ENCODE measurements at places on chromosomes 12 and 14. TPM values are rescaled to one million over a fixed set of nuclear protein-coding genes. Genes with fewer than 3 reads are reported as not detected.

Gene TMEM63C
- 0.65 TPM for total RNA-seq

Gene ALX1
- not detected for total RNA-seq

Gene ACSS3
- total RNA-seq: 0.04 TPM

Gene BEST3
- 0.03 TPM for total RNA-seq

Gene TSPAN31
- 25.0 TPM for total RNA-seq

DNA sequence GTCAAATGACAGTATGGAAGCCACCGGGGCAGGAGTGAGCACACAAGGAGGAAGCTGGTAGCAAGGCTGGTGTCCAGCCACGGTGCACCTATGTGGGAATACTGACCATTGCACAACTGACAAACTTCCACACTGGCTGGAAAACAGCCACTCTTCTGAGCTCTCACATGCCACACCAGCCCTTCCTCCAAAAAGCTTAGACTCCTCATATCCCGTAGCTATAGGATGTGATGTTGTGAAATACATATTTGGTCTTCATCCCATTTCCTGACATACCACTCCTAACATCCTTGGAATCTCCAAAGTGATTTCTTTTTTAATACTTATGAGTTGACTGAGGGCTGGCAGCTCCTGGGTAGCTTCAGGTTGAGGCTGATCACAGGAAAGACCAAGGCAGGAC, 103.6 kb downstream of the NTF3 start:
- DNase-seq: no peak

GRCh38 chr12:21984375-21984774, 43.1 kb upstream of the ABCC9 start:
- no peak for DNase-seq

- DNase-seq: peak; percentile 86
Measured at GRCh38 chr12:125989696-125990095, 924.5 kb downstream of the AACS start.

GRCh38 chr12:14390870-14391530, 25.5 kb downstream of the ATF7IP start:
- no peak for DNase-seq

DNA sequence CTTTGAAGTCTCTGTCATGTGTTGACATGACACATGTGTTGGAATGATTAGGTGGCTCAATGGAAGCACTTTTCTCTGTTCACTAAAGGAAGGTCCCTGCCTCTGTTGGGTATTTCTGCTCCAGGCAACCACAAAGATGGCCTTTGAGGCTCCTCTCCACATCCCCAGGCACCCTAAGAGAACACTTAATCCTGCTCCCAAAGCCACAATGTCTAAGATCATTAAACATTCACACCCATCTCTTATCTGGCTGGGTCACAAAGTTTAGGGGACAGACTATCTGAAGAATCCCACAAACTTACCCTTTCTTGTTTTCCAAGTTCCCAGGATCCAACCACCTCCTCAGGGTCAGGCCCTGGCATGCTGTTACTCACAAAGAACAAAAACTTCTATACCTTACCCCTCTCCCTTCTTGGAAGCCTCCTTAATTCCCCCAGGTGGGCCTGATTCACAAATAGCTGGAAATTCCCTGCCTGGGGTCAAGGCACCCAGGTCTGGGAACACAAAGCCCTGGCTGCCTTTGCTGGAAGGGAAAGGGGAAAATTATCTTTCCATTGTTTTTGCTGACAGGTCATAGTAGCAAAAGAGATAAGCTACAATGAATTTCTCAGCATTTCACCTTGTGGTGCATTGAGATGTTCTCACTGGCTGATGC, 333.7 kb downstream of the PCNX1 start:
- peak; percentile 58 for DNase-seq

Measured in foreskin keratinocyte (primary cell).